CD4-positive, alpha-beta T cell treated with Interleukin-15 for 4 hours (primary cell): ENCODE measurements at places on chromosomes 11 and 22.

DNA sequence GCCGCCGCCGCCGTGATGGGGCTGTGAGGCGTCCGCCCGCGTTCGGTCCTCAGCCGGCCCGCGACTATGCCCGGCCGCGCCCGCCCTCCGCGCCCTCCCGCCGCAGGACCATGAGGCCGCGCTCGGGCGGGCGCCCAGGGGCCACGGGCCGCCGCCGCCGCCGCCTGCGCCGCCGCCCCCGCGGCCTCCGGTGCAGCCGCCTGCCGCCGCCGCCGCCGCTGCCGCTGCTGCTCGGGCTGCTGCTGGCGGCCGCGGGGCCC lies 215 bp downstream of the ZNRF3 start:
- no peak for DNase-seq

- DNase-seq, result no peak
Measured at GRCh38 chr11:18853086-18853720, 61.6 kb upstream of the PTPN5 start.

GRCh38 chr22:17804331-17805080 lies 30.2 kb upstream of the BID start:
- no peak for DNase-seq

DNA sequence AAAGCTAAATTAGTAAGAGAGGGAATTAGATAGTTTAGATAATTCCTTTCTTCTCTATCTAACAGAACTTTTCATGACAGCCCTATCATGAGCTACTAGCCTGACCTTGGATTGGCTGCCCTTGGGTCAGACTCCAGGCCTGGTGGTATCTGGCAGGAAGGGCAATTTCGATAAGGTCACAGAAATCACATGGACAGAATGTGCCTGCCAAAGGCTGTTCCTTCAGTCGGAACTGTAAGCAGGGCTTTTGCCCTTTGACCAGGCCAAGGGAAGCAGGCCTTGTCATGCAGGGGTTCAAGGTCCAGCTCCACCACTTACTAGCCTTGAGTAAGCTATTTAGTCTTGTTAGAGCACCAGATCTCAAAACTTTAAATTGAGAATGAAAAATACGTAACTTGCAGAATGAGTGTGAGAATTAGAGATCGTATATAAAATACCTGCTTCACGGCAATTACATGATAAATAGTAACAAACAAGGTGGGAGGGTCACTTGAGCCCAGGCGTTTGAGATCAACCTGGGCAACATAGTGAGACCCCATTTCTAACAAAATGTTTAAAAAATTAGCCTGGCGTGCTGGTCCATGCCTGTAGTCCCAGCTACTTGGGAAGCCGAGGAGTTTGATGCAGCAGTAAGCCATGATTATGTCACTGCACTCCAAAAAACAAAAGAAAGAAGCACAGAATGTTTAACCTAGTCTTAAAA lies 60.8 kb upstream of the SC5D start:
- DNase-seq, result no peak

DNA sequence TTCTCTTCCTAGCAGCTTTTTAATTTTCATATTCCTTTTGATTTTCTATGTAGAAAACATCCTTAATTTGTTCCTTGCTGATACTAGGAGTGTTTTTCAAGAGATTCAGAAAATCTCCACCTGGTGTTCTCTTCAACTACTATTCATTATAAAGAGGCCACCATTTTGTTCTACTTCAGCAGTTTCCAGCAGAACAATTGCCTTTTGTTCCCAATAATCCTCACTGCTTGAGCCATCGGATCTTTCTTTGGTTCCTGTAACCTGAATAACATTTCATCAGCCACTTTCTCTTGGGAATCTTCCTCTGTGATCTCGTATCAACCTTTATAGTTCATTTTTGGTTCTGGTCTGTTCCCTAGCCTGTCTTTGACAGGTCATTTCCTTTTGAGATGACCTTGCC lies 1.8 kb upstream of the OR10A5 start:
- no peak for DNase-seq

GRCh38 chr11:34331329-34331728 lies 26.5 kb downstream of the ABTB2 start:
- no peak for DNase-seq

- DNase-seq, result no peak
Measured at GRCh38 chr11:6320411-6321155, at the start of gene CAVIN3. Gene CAVIN3 (minus strand): TSS chr11:6320501. CDS start chr11:6320476, 25 bp downstream.

GRCh38 chr11:130721023-130721681 lies 195.1 kb downstream of the SNX19 start:
- no peak for DNase-seq

DNA sequence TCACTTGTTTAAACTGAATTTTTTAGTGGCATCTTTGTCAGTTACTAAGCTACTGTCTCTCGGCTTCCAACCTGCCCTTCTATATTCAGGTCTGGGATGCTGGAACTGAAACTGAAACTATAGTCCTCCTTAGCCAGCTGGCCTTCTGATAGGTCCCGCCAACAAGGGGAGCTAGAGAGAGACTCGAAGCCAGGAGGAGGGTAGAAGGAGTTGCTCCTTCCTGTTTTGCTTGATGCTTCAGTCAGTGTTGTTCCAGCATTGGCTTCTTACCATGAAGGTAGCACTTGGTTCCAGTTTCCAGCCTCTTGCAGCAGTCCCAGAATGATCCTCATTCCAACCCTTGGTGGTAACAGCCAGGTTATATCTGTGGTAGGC lies 32.9 kb upstream of the HORMAD2 start:
- peak; percentile 51 for DNase-seq

DNA sequence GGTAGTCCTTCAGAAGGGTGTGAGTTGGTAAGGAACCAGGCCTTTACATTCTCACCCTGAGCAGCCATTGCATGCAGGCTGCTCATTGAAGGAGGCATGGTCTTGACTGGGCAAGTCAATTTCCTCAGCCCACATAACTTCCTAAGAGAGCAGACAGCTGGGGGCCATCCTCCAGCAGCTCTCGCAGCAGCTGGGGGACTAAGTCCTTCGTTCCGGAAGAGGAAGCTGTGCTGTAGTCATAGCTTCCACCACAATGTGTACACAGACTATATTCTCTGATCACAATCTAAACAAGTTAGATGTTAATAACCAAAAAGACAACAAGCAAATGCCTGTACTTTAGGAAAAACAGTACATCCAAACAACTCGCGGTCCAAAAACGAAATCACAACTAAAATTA lies 30.1 kb upstream of the MPPED1 start:
- peak; percentile 28 for DNase-seq

- DNase-seq, result no peak
Measured at GRCh38 chr11:19321351-19321750, 80.6 kb upstream of the E2F8 start.
